ENCODE measurements at places on chromosomes 1 and 21.

DNA sequence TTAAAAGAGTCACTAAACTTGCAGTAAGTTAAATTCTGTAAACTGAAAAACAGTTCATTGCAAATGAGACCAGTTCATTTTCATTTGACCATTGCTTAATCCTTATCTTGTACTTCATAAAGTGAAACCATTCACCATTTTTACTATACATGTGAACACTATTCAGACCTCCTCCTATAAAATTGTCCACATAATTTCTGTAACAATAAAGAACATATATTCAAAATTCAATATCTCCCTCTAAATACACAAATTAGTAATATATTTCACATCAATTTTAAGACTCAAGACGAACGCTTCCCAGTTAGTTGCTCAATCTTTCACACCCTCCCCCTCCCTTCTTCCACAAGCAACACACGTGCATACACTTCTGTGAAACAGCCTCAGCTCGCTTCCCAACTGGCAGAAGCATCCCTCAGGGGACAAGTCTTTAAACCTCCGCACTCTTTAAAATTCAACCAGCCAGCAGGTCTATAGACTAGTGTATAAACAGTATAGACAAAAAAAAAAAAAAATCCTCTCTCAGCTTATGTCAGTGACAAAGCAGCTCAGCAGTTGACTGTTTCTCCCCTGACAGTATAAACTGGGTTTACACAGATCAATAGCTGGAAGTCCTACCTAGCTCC, 99.6 kb downstream of the DENND1B start:
- DNase-seq = no peak

GRCh38 chr1:205545001-205545919, 40.8 kb downstream of the CDK18 start:
- no peak for DNase-seq

GRCh38 chr21:37547615-37548200, 181.1 kb downstream of the DYRK1A start:
- no peak for DNase-seq

DNA sequence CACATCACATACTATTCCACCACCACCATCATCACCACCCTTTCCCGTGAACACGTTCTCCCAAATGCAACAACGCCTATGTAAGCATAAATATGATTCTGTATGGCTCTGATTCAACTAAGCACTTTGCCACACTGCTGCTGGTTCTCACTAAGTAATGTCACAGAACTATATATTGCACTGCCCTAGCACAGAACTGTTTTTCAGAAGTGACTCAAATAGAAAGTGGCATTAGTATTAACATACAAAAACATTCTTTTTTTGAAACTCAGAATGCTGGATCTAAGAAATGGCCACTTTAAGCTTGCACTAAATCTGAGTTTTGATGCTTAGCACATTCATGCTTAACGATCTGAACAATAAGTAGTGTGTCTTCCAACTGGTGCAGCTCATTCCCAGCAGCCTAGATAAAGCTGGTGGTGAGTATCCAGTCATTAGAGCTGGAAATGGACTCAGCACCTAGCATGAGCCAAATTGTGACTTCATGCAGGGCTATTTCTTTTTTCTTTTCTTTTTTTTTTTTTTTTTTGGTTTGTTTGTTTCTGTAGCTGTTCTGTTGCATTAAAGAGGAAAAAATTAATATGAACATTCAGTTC, 46.2 kb upstream of the ZC3H11B start:
- no peak for DNase-seq

- no peak for DNase-seq
Observed at GRCh38 chr1:155669233-155670162, 19.1 kb downstream of the YY1AP1 start.

DNA sequence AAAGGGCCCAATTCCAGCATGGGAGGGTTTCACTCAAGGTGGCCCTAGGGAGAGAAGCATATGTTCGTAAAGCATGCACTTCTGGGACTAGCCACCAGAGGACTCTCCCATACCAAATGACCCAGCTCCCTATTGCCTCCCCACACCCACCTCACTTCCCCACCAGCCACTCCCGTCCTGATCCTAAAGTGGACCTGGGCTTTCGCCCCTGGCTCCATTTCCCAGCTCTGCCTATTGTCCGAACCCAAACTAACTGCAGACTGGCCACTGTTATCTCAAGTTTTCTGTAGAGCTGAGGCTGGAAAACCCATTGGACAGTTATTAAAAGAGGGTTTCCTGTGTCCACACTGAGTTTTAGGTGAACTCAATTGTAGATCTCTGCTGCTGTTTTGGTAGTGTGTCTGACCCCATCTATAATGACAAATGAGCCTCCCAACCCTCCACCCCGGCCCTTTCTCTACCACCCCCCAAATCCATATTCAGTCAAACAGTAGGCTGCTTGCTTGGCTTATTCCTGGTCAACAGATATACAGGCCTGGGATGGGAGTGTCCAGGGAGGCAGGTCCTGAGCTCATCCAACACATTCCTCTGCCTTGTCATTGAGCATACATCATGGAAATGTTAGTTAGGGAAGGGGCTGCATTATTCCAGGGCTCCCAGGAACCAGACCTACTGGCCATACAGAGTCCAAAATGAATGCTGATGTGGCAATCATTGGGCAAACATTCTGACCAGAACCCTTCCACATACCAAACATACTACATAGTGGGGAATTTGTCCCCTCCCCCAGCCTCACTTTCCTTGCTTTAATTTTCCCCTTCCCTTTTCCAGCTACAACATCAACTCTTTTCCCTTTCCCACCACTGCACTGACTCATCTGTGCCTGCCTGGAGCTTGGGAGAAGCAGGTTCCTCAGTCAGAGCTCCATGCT, 59.2 kb downstream of the ABCA4 start:
- no peak for DNase-seq

DNA sequence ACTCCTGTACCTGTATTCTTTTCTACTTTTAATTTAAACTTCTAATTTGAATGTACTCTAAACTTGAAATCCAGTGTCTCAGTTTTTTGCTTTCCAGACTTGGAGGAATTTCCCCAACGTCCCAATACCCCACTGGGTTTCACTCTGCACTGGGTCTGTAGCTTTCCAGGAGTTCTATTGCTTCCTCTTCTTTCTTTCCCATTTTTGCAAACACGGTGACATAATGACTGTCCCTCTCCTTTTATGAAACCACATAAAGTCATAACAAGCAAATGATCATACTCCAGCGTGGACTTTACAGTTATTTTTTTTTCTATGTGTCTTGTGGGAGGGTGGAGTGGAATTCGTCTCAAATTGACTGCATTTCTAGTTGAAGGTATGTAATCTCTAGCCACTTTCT, 97.1 kb downstream of the FASLG start:
- no peak for DNase-seq

Measured in activated T-helper 1 cell treated with Interleukin-2 at 50 U/mL for 16 hours (primary cell).